ENCODE measurements at places on chromosomes 2 and 18.

DNA sequence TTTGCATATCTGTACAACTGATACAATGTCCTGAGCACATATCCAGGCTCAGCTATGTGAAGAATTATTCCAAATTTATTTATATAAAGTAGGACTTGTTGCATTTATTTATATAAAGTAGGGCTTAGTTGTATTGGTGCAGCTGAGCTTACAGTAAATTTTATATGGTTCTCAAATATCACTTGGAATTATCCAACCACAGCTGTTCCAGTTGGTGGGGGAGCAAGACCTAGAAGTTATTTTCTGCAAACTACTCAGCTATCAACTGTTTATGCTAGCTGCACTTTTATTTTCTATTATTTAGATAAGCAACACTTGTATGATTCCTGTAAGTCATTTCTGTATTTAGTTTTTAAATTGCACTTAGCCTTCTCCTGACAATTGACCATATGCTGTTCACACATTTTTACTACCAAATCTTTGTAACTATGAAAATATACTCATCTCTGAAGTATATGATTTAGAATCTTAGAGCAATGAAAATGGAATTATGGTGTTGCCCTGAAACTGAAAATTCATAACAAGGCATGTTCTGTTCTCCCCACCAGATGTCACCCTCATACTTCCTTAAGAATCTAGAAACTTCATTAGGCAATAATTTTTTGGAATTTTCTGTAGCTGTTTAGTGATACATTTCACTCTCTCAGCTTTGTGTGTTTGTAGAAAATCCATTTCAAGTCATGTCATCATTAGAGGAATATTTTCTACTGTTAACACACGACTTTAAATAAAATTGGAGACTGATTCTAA lies 157.0 kb upstream of the CBLN2 start:
- peak; percentile 13 for DNase-seq

DNA sequence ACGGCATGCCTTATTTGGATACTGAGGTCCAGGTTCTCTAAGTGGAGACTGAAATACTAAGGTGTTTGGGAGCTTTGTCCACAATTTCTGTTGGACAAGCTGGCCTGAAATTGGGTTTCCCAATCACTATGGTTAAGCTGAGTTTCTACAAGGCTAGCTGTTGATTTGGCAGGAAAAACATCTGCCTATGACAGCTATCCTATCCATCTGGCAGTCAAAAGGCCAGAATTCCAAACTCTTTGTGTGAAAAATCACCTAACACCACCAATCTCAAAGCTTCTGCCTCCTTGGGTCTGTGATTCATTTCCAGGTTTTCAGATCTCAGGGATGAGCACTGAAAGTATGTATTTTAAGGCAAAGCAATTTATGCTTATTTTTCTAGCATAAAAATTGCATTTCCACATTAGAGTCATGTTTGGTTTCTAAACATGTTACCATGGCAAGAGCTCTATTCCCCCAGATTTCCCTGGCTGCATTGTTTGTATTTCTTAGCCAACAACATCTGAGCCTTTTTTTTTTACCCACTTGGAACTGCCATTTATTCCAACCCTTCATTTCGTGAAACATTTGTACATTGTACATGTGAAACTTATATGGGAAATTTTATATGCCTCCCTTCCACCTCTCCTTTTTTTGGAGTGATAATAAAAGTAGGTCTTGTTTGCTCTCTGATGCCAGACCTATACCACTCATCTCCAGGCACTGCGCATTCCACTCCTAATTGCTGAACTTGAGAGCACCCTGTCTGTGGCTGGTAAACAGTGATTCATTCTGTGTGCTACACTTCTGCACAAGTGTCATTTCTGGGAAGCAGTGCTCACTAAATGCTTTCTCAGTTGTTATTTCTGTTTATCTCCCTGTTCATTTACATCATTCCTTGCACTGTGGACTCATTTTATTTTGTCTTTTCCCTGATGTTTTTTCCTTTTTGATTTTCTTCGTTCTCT lies 15.9 kb upstream of the CCDC85A start:
- no peak for DNase-seq

DNA sequence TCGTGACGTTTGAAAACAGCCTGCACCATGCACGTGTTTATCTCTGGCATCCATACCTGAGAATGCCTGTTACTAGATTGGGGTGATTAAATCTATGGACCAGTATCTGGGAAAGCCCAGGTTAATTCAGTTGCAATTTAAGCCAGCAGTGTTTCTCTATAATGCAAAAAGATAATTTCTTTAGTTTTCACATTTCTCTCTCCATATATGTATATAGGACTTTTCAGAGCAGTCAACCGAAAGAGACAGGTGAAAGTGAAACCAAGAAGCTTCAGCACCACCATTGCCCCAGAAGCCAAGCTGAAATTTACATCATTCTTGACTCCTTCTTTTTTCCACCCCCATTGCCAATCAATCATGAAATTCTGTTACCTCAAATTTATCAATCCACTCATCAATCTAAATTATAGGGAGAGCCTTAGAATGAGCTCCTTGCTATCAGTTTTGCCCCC lies 2.7 kb upstream of the LRP2 start:
- DNase-seq: peak; percentile 7

- DNase-seq: no peak
These were observed 11.3 kb upstream of the KCNS3 start for GRCh38 chr2:17867133-17867532.

DNA sequence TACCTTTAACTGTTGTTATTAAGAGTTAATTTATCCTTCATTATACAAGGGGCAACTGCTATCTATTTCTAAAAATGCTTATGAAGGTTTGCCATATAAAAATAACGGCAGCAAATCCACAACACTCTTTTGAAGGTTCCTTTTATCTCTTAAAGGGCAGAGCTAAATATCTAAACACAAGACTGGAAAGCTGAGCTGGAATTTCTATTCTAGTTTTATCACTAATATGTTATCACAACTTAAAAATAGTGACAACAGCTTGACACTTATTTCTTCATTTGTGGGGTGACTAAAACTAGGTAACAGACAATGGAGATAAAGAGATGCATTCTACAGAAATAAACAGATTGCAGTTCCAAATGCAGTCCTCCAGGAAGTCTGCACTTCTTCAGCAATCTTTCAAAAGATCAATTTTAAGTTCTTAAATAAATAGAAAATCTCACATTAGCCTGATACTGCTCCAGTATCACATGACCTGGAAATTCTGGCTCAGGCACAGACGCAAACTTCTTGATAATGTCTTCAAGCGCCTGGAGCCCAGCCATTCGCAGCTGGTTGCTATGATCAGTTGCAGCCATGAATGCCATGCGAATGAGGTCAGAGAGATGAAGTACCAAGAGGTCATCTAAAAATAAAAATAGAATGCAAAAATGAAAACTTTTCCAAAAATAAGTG lies 54.0 kb upstream of the STRN start:
- DNase-seq: no peak

- DNase-seq: no peak
These were observed 148.5 kb upstream of the DLX2 start for GRCh38 chr2:172251231-172251630.

DNA sequence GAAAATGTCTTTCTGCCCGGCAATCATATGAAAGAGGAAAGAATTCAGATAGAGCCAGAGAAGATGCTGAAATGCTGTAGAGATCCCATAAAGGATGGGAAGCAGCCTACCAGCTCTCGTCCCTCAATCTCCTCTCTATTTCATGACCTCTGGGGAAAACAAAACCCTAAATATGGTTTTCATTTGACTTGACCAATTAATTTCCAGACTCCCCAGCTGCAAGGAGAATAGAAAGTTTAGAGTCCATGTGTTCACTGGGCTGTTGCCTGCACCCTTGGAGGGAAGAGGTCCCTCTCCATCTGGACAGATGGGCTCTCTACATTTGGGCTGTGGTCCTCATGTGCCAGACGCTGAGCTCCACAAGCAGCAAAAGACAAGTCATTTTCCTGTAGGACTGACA lies 40.6 kb downstream of the CAPN13 start:
- DNase-seq: no peak

GRCh38 chr2:101012054-101012705 lies 10.1 kb downstream of the RPL31 start:
- no peak for DNase-seq

- no peak for DNase-seq
These were observed 10.1 kb upstream of the UNC80 start for GRCh38 chr2:209761566-209761965.

DNA sequence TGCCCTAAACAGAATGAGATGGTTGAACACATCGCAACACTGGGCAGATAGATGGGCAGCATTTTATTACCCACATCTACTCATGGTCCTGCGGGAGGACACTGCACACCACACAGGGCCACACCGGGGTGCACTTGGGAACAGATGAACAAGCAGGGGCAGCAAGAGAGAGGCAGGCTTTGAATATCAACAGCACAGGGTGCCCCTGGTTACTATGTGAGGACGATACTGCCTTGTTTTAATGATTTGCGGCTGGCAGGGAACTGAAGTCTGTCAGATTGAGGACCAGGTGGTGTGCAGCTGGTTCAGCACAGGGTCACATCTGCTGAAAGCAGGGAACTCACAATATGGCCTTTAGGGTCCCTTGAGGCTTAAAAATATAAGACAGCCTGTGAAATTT lies 195.7 kb downstream of the PIEZO2 start:
- DNase-seq: no peak

All from AML-193 (cell line).